ENCODE measurements at places on chromosomes 6 and 20.
A peak's percentile ranks its signal among the peaks of the same experiment; 100 is the strongest.

DNA sequence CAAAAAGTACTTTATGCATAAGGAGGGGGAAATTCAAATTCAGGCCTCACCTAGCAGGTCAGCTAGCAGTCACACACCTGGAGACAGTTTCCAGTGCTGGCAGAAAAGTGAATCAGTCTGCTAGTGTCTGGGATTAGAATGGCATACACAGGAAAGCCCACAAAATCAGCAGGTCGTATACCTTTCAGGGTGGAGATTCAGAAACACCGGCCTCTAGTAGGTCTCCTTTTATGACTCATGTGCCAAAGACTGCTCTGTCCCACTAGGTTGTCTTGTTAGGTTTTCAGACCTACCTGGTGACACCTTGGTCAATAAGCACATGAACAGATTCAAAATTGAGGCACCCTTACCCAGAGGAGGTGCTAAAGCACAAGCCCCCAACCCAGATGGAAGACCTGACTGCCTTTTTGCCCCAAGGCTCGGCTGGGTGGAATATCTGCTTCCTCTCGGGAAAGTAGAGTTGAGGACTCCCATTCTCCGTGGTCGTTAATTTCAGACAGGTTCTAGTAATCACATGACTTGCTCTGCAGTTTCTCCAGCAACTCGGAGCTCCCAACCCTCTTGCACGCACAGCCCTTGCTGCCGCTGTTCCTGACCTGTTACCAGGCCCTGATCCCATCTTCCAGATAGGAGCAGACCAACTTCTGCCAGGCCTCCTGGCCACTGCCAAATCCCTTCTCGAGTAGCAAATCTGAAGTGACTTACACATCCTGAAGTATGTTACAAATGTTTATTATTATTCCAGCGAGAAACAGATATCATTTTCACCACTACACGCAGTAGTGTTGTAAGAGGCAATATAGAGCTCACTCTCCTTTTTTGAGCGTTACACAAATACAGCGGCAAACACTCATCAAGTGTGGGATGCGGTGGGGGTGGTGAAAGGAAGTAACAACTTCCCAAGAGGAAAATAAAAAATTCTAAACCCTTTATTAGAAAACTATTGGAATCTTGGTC lies 46.6 kb downstream of the AGPAT4 start:
- no peak for DNase-seq

- no peak for DNase-seq
Observed at GRCh38 chr6:143247586-143247985, 186.9 kb downstream of the AIG1 start.

DNA sequence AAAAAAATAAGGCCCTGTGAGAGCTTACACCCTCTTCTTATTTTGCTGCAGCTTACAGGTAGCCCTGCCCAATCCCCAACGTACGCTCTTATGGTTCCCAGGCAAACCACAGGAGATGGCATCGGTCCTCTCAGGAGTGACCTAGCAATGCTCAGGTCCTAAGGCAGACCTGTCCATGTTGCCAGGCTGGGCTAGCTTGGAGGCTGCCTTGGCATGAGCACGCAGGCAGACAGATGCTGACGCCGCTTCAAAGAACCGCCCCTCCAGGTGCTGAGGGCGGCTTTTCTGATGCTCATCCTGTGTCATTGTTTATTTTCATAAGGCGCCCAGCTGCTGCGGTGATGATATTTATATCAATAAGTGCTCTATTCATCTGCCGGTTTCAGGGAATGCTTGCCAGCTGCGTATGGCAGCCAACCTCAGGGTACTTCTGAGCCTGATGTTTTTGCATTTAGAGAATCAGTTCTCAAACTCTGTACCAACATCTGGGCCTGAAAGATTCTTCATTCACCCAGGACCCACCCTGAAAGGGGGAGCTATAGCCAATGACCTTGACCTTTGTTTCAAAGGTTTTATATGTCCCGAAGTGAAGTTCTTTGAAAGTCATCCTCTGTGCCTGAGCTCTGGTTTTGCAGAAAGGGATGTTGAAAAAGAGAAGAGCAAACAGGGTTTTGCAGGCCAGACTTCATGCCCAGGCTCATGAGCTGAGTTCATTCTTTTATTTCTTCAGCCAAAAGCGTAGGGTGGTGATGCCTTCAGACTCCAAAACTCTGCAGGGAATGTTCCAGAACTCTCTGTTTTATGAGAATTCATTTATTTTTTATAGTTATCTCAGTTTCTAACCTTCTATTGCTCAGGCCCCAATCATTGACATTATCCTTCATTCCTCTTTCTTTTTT lies 475.6 kb upstream of the CHD6 start:
- DNase-seq, result no peak

GRCh38 chr20:3037654-3038053 lies 5.8 kb upstream of the GNRH2 start:
- DNase-seq, result no peak

DNA sequence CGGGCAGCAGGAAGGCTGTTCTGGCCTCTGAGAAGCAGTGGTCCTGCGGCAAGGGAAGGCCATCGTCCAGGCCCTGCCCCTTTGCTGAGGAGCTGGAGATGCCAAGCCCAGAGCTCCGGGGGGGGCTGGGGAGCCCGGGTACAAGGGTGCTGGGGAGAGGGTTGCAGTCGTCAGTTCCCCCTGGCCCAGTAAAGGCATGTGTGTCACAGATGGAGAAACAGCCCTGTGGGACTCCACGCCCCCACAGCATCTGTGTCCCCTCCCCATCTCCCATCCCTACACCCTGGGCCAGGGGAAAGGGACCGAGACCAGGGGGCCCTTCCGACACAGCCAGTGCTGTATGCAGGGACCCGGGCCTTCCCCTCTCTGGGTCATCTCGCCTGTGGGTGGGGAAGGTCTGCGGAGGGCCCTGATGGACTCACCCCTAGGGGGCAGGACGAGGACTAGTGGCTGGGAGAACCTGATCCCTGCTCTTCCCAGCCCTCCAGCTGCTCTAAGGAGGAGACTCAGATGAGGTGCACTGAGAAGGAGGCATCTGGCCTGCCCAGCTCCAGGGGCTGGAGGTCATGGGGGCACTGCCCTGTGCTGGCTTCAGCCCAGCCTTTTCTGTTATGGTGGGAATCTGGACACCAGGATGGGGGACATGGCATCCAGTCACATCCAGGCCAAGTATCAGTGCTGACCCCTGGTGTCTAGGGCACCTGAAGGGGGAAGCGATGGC lies 609 bp downstream of the MYL9 start:
- no peak for DNase-seq

GRCh38 chr6:324116-324728 lies 31.9 kb downstream of the DUSP22 start:
- no peak for DNase-seq

DNA sequence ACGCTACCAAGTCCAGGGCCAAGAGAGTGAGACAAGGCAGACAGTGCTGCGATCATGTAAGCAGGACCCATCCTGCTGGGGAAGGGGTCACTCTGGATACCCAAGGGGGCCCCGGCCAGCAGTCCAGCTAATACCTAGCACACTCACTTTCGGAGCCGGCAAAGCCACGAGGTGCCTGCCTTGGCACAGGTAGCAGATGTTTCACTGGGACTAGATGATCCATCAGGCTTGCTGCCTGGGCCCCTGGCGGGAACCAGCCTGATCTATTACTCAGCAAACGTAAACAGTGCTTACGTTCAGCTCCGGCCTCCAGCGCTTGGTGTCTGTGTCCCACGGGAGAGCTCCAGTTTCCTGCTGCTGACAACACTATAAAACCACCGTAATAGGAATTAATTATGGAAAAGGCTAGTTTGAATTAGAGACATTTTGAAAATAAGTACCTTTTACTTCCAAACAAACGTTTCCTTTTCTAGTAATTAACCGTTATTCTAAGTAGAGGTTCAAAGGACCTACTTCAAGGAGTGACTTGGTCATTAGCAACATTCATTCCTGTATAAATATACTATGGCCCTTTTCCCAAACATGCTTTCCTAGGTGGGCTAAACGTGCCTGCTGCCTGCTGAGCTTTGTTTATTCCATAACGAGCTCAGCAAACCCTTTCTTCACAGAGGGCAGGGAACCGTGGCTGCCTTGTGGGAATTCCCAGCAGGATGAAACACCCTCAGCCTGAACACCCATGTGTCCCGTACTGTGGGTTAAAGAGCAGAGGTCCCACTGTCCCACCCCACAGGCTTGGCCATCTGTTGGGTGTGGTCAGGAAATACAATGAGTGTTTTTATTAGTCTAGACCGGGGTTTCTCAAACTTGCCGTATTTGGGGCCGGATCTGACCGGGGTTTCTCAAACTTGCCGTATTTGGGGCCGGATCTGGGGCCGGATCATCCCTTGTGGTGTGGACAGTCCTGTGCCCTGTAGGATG lies 18.4 kb downstream of the SLC22A23 start:
- DNase-seq, result no peak

GRCh38 chr6:148413321-148414091 lies 70.9 kb downstream of the SASH1 start:
- no peak for DNase-seq

DNA sequence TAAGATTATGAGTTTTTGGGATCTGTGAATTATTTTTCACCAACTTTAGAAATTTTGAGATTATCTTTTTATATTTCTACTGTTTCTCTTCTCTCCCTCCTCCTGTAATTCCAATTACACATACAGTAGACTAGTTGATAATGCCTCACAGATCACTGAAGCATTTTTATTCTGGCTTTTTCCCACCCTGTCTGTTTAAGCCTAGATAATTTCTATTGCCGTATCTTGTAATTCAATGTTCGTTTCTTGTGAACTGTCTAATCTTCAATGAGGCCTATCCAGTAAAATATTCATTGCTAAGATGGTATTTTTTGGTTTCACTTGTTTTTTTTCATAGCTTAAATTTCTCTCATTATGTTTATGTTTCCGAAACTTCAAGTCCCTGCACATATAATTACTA lies 12.0 kb downstream of the MDN1 start:
- no peak for DNase-seq

GRCh38 chr6:8361259-8361658 lies 74.1 kb downstream of the SLC35B3 start:
- DNase-seq, result no peak

- no peak for DNase-seq
Observed at GRCh38 chr6:33490621-33491020, 36.2 kb downstream of the ZBTB9 start.

- DNase-seq, result no peak
Observed at GRCh38 chr6:25413207-25413905, 134.2 kb downstream of the CARMIL1 start.

- no peak for DNase-seq
Observed at GRCh38 chr6:44672086-44672485, 284.6 kb downstream of the CDC5L start.

DNA sequence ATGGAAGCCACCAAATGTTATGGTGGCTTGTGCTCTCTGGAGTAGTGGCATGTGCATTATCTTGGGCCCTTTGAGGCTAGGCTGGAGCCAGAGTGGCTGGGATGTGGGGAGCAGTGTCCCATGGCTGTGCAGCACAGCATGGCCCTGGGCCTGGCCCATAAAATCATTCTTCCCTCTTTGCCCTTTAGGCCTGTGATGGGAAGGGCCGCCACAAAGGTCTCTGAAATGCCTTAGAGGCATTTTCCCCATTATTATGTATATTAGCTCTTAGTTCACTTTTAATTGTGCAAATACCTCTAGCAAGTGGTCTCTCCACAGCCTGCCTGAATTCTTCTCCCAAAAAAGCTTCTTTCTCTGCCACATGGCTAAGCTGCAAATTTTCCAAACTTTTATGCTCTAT lies 297.3 kb upstream of the IRAK1BP1 start:
- DNase-seq, result no peak

GRCh38 chr6:90375681-90376439 lies 79.2 kb upstream of the BACH2 start:
- DNase-seq, result no peak

DNA sequence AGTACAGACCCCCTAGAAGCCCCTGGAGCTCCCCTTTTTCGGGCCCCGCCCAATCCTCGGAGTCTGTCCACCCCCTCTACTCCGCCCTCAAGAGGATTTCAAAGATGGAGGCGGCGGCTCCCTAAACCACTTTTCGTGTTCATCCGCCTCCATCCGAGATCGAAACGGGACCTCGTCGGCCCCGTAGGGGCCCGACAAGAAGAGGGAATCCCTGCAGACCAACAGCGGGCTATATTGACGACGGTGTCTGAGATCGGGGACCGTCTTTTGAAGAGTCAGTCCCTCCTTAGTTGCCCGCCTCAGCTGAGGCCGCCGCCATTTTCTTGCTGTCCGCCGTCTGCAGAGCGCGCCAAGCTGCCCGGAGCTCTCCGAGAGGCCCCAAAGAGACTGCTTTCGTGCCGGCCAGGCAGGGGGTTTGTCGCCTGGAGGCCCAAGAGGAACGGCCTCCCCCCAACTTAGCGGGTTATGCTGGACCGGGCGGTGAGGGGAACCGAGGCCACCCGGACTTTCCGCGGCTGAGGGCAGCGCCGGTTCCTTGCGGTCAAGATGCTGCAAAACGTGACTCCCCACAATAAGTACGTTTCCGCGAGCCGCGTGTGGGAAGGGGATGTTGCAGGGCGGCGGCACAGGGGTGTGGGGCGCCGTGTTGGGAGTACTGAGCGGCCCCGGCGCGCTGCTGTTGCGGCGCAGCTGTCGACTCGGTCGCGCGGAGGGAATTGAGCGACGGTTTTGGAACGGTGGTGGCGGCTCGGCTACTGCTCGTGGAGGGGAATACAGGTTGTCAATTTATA lies 4.2 kb downstream of the BRD2 start:
- peak; percentile 62 for DNase-seq

GRCh38 chr20:49808753-49809152 lies 3.9 kb upstream of the SLC9A8 start:
- DNase-seq, result no peak

- DNase-seq, result no peak
Observed at GRCh38 chr20:17511401-17511800, 19.8 kb downstream of the BFSP1 start.

- no peak for DNase-seq
Observed at GRCh38 chr20:13101276-13101675, 92.5 kb downstream of the SPTLC3 start.

DNA sequence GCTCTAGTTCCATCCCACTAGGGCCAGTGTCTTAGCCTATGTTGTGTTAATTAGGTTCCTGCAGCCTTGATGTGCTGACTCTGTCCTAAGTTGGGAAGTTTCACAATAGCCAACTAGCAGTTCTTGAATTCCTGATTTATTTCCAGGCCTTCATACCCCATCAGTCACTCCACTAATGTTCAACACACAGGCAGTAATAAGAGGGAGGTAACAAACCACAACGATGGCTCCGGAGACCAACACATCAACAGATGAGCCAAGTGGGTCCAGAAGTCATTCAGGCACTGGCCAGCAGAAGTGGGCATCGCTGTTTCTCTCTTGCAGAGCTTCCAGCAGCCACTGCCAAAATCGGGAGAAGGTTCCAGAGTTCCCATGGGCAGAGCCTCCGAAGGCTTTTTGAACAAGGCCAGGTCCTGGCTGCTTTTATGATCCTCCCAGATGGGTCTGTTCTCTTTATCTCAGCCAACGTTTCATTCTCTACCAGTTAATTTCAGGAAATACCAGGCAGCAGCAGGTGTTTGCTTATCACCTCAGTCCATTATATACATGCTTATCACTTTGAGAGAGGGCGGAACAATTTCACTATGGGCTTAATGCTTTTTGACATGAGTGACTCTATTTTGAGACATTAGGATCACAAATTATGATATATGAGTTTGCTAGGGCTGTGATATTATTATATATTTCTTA lies 48.5 kb upstream of the NOP56 start:
- no peak for DNase-seq

All from AML-193 (cell line).